ENCODE measurements at places on chromosomes 7 and 10.

DNA sequence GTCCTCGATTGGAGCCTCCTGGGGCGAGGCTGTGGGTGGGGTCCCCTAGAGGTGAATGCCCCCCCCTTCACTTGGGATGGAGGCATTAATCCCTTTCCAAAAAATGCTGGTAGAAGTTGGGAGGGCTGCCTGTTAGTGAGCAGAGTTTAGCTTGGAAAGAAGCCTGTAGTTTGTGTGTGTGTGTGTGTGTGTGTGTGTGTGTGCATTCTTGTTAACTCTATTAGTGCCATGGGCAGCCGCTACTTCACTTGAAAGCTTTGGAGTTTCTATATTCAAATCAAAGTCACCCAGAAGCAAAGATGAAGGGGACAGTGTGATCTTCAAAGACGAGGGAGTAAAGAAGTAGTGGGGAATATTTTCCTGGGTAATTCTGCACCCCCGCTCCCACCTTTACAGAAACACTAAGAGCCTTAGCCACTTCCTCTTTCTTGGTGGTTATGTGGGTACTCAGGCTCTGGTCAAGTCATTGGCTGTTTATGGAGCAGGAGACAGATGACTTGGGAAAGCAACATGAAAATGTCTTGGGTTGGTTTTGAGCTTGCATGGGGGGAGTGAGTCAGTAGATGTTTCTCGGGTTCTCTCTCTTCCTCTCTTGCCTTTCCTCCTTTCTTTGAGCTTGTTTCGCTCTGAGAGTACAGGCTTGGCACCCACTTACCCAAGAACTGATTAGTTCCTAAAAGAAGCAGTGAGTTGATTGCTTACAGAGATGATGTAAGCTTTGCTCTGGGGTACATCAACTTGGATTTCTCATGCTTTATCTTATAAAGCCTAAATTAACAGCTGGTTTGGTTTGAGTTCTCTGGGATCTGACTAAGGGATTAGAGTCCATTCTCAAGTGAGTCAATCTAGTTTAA, 35.9 kb downstream of the TCF7L2 start:
- no peak for DNase-seq

GRCh38 chr7:96304573-96304972, 17.3 kb downstream of the SLC25A13 start:
- no peak for DNase-seq

DNA sequence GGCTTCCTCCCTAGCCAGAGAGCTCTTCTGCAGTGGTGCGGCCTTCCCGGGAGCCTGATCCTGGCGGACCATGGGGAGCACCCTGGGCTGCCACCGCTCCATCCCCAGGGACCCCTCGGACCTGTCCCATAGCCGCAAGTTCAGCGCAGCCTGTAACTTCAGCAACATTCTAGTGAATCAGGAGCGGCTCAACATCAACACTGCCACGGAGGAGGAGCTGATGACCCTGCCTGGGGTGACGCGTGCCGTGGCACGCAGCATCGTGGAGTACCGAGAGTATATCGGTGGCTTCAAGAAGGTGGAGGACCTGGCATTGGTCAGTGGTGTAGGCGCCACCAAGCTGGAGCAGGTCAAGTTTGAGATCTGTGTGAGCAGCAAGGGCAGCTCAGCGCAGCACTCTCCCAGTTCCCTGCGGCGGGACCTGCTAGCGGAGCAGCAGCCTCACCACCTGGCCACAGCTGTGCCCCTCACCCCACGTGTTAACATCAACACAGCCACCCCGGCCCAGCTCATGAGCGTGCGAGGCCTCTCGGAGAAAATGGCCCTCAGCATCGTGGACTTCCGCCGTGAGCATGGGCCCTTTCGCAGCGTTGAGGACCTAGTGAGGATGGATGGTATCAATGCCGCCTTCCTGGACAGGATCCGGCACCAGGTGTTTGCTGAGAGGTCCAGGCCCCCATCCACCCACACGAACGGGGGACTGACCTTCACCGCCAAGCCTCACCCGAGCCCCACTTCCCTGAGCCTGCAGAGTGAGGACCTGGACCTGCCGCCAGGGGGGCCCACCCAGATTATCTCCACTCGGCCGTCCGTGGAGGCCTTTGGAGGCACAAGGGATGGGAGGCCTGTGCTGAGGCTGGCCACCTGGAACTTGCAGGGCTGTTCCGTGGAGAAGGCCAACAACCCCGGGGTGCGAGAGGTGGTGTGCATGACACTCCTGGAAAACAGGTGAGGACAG, 1.5 kb downstream of the EEPD1 start:
- no peak for DNase-seq

GRCh38 chr10:72344932-72345331, 9.8 kb downstream of the DNAJB12 start:
- DNase-seq, result no peak

DNA sequence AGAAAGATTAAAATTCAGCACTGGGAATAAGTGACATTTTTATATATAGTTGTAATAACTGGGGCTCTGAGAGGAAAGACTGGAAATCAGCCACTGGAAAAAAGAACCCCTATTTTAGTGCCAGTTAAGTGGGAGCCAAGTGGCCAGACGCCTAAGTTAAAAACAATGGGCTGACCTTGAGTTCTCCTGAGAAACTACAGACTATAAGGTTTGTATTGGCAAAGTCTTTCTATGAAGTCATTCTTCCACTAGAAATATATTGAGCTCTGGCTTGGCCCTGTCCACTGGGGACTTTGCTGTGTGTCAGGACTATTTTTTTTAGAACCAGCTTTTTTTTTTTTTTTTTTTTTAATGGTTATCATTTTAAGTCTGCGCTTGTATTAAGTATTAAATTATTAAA, 210.6 kb upstream of the FZD8 start:
- no peak for DNase-seq

DNA sequence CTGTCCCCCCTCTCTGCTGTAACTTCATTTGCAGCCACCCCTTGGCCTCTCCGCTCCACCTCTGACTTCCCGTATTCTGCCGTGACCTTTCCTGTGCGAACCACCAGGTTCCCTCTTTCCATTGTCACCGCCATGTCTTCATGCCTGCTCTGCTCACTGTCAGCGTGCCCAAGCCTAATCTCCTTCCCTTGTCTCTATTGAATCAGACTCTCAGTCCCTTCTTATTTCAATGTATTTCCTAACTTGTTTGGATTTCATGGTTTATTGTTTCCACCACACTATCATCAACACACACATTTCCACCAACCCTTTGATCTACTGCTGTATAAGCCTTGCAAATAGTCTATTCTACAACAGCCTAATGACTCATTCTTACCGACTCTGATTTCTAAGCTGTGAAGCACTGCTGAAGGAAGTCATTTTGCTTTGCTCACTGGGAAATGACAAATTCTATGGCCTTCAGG, 30.0 kb upstream of the INHBA start:
- no peak for DNase-seq

GRCh38 chr10:71187600-71187999, 24.8 kb upstream of the UNC5B start:
- no peak for DNase-seq

GRCh38 chr7:50282813-50283605, 21.5 kb upstream of the IKZF1 start:
- no peak for DNase-seq

- no peak for DNase-seq
These were observed 31.1 kb downstream of the LMTK2 start for GRCh38 chr7:98137826-98138151.

- DNase-seq, result peak; percentile 88
These were observed 81.1 kb downstream of the ZMIZ1 start for GRCh38 chr10:79149662-79150443.

DNA sequence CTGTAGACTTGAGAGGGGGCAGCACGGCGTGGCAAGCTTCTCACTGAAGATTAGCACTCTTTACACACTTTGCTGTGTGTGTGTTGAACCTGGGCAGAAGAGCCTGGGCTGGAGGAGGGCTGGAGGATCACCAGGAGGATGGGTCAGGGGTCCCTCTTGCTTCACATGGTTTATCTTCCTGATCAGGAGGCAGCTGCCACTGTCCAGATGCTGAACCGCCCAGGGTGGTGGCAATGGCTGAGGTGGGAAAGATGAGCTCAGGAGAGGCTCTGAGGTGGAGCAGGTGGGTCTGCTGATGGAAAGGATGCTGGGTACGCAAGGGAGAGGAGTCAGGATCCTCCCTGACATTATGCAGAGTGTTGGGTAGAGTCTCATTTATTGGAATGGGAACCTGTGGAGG, 191.5 kb downstream of the RAMP3 start:
- no peak for DNase-seq

GRCh38 chr7:149832332-149833041, 5.7 kb upstream of the ZNF862 start:
- DNase-seq, result no peak

GRCh38 chr10:7345717-7346116, 65.1 kb downstream of the SFMBT2 start:
- DNase-seq, result no peak

- DNase-seq, result no peak
These were observed 161.7 kb downstream of the HIBADH start for GRCh38 chr7:27501001-27501400.

DNA sequence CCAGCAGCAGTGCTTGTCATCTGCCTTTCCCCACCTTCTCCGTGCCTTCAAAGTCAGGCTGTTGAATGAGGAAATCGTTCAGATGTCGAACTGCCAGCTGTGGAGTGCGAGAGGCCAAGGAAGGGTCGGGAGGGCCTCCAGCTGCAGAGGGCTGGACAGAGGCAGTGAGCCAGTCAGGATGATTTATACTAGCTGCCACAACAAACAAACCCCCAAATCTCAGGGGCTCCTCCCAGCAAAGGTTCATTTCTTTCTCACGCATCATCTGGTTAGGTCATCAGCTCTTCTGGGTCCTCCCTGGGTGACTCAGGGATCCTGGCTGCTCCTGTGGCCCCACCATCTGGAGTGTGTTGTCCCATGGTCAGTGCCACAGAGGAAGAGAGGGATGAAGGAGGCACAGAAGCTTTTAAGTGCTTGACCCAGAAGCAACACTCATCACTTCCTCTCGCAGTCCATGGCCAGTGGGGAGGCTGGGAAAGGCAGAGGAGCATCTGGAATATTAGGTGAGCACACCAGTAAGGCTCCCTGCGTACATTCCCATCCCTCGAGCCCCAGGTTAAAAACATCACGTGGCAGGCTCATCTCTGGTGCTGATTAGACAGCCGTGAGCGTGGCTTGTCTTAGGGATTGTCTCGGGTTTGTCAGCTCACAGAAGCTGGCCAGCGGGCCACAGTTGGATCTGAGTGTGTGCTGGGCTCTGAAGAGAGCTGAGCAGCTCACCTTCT, 140.7 kb downstream of the RGS10 start:
- no peak for DNase-seq

DNA sequence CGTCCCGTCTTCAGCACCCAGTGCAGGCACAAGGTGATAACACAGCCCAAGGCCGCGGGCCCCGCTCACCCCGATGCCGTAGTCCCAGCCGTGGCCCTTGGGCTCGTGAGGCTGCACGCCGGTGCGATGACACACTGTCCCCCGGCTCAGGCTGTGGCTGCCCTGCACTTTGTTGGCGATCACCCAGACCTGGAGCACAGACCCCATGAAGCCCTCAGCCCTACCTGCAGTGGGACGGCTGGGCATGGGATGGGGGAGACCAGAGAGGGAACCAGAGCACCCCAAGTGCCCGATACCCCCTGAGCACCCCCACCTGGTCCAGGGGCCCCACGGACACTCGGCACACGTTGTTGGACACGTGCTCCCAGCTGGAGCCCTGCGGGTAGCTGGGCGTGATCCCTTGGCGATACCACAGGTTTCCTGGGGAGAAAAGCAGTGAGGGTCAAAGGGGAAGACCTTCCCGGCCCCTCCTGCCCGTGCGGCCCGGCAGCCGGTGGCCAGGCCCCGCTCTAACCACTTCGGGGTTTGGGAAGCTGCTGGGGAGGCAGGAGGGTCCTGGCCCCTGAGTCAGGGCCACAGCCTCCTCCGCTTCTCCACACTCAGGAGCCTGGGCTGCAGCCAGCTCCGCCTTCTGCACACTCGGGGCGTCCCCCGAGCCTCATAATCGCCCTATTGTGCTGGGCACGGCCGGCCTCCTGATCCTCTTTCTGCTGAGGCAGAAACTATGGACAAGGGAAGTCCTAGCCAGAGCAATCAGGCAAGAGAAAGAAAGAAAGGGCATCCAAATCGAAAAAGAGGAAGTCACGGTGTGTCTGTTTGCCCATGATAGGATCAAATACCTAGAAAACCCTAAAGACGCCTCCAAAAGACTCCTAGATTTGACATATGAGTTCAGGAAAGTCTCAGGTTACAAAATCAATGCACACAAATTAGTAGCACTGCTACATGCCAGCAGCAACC, 6.7 kb downstream of the BHLHA15 start:
- no peak for DNase-seq

DNA sequence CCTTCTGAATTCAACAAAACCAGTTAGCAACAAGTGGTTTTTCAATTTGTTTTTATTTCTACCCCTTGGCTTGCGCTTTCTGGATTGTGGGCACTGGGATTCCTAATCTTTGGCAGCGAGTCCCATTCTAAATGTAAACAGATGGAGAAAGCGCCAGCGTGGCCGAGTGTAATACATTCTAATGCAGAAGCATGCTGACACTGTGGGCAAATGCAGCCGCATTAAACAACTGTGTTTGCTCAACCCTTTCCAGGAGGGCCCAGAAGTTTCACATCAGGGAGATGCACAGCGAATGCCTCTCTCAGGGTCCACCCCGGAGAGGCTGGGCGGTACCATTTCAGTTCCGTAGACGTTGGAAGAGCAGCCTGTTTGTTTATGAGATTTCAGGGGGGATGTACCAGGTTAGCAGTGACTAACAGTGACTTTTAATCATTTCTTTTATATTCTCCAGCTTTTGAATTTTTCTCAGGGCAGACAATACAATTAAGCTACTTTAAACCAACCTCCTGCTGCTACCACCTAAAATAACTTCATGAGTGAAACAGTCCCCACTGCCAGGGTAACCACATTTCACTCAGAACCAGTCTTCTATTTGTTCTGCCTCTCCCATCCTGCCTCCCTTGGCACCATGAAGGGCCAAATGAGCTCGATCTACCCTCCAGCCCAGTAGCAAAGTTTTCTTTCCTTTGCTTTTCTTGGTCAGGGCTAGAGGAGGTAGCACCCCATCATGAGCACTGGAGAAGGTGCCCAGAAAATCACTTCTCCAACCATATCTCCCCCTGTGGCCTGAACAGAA, 164.2 kb upstream of the ITGB1 start:
- DNase-seq, result no peak

DNA sequence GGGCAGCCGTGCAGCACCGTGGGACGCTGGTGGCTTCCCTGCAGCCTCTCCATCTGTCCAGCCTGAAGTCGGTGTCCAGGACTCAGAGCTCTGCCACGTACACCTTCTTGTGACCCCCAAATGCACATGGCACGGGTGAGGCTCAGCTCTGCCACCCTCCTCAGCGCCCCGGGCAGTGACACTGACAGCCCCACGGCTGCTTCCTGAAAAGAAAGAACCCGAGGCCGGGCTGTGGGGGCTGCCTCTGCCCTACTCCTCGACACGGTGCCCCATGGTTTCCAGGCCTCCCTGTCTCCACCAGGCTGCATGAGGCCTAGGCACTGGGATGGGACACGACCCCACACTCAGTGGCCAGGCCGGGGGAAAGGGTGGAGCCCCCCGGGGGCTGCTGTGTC, 13.7 kb downstream of the ADGRA1 start:
- no peak for DNase-seq

Measured in osteocyte (in vitro differentiated cells).